ENCODE measurements at places on chromosomes 11 and 22. TPM values are rescaled to one million over a fixed set of nuclear protein-coding genes. Genes with fewer than 3 reads are reported as not detected.

CCDC90B gene
- 62.4 TPM for total RNA-seq

OR52I1 gene
- not detected for total RNA-seq

TSSC4 gene
- 42.1 TPM for total RNA-seq

OR2D2 gene
- total RNA-seq = not detected

APOA1 gene
- not detected for total RNA-seq

C11orf87 gene
- not detected for total RNA-seq

CALCA gene
- not detected for total RNA-seq

NRIP3 gene
- total RNA-seq = 0.34 TPM

PPP1R14B gene
- total RNA-seq = 89.6 TPM

JAML gene
- 0.11 TPM for total RNA-seq

MS4A8 gene
- total RNA-seq = not detected

HEPHL1 gene
- not detected for total RNA-seq

TBCEL gene
- 34.3 TPM for total RNA-seq

BIK gene
- total RNA-seq = 1.6 TPM

CRYBA4 gene
- not detected for total RNA-seq

RTN4RL2 gene
- total RNA-seq = not detected

OR52E8 gene
- total RNA-seq = not detected

ENTHD1 gene
- total RNA-seq = not detected

CHADL gene
- total RNA-seq = 0.54 TPM

MRGPRE gene
- total RNA-seq = not detected

PRG3 gene
- total RNA-seq = not detected

YPEL1 gene
- 4.0 TPM for total RNA-seq

RDX gene
- 90.3 TPM for total RNA-seq

OR52E6 gene
- not detected for total RNA-seq

LMO1 gene
- not detected for total RNA-seq

PRR5 gene
- total RNA-seq = 10.8 TPM

FGF3 gene
- total RNA-seq = not detected

DLG2 gene
- total RNA-seq = 0.52 TPM

APOBEC3G gene
- 6.7 TPM for total RNA-seq

TSSK2 gene
- not detected for total RNA-seq

KCTD17 gene
- total RNA-seq = 53.2 TPM

MMP10 gene
- 1.2 TPM for total RNA-seq

KCNC1 gene
- total RNA-seq = not detected

PACSIN3 gene
- 16.6 TPM for total RNA-seq

OOSP1 gene
- total RNA-seq = 0.11 TPM

ZBTB16 gene
- 8.3 TPM for total RNA-seq

YAP1 gene
- total RNA-seq = 87.6 TPM
